ENCODE measurements at places on chromosomes 6 and 20. TPM values are rescaled to one million over a fixed set of nuclear protein-coding genes. Genes with fewer than 3 reads are reported as not detected.

- DNase-seq = no peak
Observed at GRCh38 chr6:92566632-92567031, 852.7 kb downstream of the EPHA7 start.

The RBPJL gene
- total RNA-seq = not detected

- no peak for DNase-seq
Observed at GRCh38 chr6:135251498-135252441, 70.7 kb downstream of the MYB start.

GRCh38 chr20:4369798-4370124 is 351.9 kb upstream of the PRND start:
- no peak for DNase-seq

The CLVS2 gene
- not detected for total RNA-seq

The AURKA gene
- total RNA-seq = 3.2 TPM

All from cardiac septum (tissue), 1 donor.